ENCODE measurements at places on chromosomes 5 and 9. TPM values are rescaled to one million over a fixed set of nuclear protein-coding genes. Genes with fewer than 3 reads are reported as not detected.

DNA sequence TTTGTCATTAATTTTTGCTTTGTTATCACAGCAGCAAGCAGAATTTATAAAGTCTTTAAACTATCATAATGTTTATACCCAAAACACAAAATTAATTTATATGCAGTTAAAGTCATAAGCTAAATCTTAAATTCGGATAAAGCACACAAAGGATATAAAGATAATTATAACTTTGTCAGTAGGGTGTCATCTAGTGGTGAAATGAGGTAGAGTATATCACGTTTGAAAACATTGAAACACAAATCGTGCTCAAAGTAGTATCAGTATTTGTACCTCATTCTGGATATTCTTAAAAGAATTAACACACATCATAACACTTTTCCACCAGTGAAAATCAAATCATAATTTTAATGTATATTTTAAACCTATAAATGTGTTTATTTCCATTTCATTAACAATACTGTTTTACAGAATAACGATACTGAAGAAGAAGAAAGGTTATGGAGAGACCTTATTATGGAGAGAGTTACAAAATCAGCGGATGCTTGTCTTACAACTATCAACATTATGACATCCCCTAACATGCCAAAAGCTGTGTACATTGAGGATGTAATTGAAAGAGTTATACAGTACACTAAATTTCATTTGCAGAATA lies 129.5 kb downstream of the NIPBL start:
- DNase-seq = peak; percentile 52

The NEUROG1 gene
- total RNA-seq = not detected

The CORO2A gene
- 9.3 TPM for total RNA-seq

DNA sequence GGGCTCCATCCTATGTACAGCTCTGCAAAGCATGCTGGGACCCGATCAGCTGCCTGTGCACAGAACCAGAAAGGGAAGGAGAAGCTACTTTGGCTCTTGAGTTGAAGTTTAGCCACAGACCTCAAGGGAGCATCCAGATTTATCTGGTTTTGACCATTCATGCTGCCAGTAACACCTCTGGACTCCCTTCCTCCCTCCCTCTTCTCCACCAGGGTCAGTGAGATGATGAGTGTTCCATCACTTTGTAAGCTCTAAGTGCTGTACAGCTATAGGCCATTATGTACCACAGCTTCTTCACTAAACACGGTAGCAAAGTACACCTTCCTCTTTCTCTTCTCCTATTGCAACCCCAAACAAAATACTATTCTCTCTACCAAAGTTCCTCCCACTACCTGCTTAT lies 77.9 kb downstream of the GLIS3 start:
- no peak for DNase-seq

The TXN gene
- total RNA-seq = 323 TPM

- no peak for DNase-seq
Measured at GRCh38 chr5:33282696-33283095, 158.1 kb upstream of the TARS1 start.

DNA sequence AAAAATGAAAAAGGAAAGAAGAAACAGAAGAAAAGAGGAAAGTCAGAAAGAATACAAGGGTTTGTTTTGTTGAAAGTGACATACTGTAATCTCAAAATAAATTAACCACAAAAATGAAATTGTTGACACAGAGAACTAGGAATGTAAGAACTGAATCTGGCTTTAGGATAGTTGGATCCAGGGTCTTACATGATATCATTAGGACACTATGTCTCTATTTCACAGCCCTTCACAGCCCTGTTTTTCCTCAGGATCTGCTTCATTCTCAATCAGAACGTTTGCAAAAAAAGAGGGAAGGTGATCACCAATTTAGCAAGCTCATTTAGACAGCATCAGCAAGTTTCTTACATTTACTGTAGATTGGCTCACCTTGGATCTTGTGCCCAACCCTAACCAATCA lies 188.5 kb upstream of the NREP start:
- DNase-seq = no peak

DNA sequence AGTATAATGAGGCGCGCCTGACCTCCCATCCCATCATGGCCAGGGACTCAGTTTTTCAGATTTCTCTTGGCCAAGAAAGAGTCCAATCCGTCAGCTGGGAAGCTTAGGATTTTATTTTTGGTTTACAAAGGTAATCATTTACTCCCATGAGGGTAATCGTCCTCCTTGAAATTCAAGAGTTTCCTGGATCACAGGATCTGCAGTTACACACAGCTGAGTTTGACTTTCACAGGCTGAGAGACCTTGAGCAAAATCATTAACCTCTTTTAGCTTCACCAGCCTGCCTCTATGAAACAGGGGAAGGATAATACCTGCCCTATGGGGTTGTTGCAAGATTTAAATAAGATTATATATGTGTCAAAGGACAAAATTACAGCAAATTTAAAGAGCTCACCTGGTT lies 15.4 kb upstream of the AK3 start:
- DNase-seq = no peak

GRCh38 chr5:169767938-169768337 lies 130.9 kb downstream of the DOCK2 start:
- no peak for DNase-seq

The LECT2 gene
- not detected for total RNA-seq

DNA sequence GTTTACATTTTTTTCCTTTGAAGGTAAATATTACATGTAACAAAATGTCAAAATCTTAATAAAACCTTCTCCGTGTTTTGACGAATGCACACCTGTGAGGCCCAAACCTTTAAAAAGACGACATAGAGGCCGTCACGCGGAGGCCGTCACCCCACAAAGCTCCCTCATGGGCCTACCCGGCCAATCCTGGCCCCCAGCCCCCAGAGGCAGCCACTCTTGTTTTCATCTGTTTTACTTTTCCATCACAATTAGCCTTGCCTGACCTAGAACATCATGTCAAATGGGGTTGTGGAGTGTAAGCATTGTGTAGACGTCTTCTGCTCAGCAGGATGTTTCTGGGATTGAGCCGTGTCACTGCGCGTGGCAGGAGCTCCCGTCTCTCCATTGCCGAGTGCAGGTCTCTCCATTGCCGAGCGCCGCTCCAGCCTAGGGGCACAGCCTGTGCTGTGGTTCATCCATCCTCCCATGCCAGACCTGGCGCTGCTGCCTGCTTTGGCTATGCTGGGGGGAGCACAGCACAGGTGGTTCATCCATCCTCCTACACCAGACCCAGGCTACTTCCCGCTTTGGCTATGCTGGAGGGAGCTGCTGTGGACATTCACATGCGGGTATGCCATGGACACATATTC lies 52.2 kb upstream of the IRX4 start:
- no peak for DNase-seq

GRCh38 chr5:126544087-126544740 lies 50.8 kb downstream of the ALDH7A1 start:
- peak; percentile 17 for DNase-seq

GRCh38 chr9:2872250-2872930 lies 28.5 kb upstream of the PUM3 start:
- peak; percentile 78 for DNase-seq

DNA sequence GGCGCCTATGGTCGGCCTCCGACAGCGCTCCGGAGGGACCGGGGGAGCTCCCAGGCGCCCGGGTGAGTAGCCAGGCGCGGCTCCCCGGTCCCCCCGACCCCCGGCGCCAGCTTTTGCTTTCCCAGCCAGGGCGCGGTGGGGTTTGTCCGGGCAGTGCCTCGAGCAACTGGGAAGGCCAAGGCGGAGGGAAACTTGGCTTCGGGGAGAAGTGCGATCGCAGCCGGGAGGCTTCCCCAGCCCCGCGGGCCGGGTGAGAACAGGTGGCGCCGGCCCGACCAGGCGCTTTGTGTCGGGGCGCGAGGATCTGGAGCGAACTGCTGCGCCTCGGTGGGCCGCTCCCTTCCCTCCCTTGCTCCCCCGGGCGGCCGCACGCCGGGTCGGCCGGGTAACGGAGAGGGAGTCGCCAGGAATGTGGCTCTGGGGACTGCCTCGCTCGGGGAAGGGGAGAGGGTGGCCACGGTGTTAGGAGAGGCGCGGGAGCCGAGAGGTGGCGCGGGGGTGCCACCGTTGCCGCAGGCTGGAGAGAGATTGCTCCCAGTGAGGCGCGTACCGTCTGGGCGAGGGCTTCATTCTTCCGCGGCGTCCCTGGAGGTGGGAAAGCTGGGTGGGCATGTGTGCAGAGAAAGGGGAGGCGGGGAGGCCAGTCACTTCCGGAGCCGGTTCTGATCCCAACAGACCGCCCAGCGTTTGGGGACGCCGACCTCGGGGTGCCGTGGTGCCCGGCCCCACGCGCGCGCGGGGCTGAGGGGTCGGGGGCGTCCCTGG lies 561 bp downstream of the DAPK1 start:
- no peak for DNase-seq

- no peak for DNase-seq
Measured at GRCh38 chr5:127068493-127069214, 4.6 kb downstream of the C5orf63 start.

- DNase-seq = no peak
Measured at GRCh38 chr9:33649463-33649862, 125.4 kb downstream of the ANKRD18B start.

The PCDHA10 gene
- total RNA-seq = under 0.01 TPM

The SOX30 gene
- not detected for total RNA-seq

DNA sequence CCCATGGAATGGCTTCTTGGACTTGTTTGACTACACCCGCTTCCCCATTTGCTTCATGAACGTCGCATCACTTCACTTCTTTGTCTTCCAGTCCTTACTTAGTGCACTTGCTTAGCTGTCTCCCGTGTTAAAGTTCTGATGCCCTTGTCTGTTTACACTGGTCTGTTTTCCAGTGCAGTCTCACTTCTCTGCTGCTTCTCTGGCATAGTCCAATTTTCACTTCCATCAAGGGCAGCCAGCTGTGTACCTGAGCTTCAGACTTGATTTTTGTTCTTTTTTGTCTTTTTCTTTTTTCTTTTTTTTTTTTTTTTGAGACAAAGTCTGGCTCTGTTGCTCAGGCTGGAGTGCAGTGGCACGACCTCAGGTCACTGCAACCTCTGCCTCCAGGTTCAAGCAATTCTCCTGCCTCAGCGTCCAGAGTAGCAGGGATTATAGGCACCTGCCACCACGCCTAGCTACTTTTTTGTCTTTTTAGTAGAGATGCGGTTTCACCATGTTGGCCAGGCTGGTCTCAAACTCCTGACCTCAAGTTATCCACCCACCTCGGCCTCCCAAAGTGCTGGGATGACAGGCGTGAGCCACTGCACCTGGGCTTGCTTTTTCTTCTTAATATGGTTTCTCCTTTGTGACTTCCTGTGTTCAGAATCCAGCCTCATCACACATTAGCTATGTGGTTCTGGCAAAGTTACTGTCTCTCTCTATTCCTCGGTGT lies 75.4 kb downstream of the LRRC70 start:
- DNase-seq = no peak

GRCh38 chr9:36247356-36247755 lies 10.9 kb downstream of the GNE start:
- no peak for DNase-seq

DNA sequence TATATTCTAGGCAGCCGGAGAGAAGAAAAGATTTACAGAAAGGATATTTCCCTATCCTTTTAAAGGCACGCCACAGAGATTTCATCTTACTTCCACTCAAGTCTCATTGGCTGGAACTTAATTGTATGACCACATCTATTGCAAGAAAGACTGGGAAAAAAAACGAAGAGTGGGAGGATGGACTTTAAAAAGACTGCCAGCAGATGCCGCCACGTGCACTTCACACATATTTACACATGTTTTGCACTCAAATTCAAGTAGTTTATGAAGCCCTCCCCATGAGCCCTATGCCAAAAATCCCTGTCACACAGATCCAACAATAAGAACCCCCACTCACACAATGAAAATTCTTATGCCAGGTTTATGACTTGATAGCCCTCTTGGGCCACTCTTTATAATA lies 138.5 kb upstream of the TYRP1 start:
- no peak for DNase-seq

The CAMK2A gene
- total RNA-seq = 0.31 TPM

The KLHL3 gene
- 1.2 TPM for total RNA-seq

- no peak for DNase-seq
Measured at GRCh38 chr9:71795097-71795813, 26.9 kb upstream of the CEMIP2 start.

The SLC1A1 gene
- 2.6 TPM for total RNA-seq

GRCh38 chr9:125950880-125951471 lies 203.8 kb downstream of the PBX3 start:
- DNase-seq = no peak

Measured in G401 (cell line).